Posterior vena cava (tissue), 2 donors: ENCODE measurements at places on chromosomes 7 and 10. TPM values are rescaled to one million over a fixed set of nuclear protein-coding genes. Genes with fewer than 3 reads are reported as not detected.
A peak's percentile ranks its signal among the peaks of the same experiment; 100 is the strongest.

ACSM6 gene
- total RNA-seq = not detected

VOPP1 gene
- total RNA-seq = 56.7 TPM

ZPBP gene
- not detected for total RNA-seq

EPHA1 gene
- total RNA-seq = not detected

SYCE1 gene
- total RNA-seq = 0.51 TPM

SORBS1 gene
- 1,390 TPM for total RNA-seq

ZWINT gene
- 1.9 TPM for total RNA-seq

A1CF gene
- not detected for total RNA-seq

INTS1 gene
- 55.1 TPM for total RNA-seq

MAGI2 gene
- total RNA-seq = 17.9 TPM

LAMB1 gene
- total RNA-seq = 176 TPM

DNA sequence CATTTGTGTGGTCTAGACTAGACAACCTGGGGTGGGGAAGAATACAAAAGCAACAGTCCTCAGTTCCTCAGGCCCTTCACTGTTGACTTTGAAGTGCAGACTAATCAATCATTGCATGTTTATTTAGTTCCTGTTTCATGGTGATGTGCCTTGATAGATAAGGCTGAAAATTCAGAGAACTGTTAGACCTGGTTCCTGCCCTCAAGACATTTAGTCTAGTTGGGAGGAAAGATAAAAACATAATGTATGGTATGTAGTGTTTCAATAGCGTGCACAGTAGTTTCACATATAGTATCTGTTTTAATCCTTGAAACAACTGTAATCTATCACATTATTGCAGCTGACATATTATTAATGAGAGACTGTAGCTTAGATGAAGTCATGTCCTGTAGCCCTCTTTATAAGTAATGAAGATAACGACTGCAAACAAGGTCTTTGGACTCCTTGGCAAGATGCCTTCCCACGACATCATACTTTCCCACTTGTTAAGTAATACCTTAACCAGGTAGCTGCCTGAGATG is 124.0 kb downstream of the CELF2 start:
- no peak for DNase-seq

- DNase-seq = no peak
Measured at GRCh38 chr10:133397938-133398337, 4.0 kb downstream of the MTG1 start.

DNA sequence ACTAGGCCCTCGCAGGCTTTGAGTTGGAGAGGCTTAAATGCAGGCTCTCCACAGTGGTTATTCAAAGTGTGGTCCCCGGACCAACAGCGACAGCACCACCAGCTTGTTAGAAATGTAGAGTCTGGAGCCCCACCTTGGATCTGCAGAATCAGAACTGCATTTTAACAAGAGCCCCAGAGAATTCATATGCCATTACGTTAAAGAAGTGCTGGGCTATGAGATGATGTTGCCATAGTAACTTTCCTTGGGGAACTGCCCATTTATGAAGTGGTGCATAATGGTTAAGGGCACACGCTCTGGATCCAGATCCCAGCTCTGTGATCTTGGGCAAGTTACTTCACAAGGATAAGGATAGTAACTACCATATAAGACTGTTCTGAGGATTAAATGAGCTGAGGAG is 48.9 kb downstream of the ZCCHC24 start:
- peak; percentile 11 for DNase-seq

- DNase-seq = no peak
Measured at GRCh38 chr10:77301305-77301730, 336.3 kb downstream of the KCNMA1 start.

DNA sequence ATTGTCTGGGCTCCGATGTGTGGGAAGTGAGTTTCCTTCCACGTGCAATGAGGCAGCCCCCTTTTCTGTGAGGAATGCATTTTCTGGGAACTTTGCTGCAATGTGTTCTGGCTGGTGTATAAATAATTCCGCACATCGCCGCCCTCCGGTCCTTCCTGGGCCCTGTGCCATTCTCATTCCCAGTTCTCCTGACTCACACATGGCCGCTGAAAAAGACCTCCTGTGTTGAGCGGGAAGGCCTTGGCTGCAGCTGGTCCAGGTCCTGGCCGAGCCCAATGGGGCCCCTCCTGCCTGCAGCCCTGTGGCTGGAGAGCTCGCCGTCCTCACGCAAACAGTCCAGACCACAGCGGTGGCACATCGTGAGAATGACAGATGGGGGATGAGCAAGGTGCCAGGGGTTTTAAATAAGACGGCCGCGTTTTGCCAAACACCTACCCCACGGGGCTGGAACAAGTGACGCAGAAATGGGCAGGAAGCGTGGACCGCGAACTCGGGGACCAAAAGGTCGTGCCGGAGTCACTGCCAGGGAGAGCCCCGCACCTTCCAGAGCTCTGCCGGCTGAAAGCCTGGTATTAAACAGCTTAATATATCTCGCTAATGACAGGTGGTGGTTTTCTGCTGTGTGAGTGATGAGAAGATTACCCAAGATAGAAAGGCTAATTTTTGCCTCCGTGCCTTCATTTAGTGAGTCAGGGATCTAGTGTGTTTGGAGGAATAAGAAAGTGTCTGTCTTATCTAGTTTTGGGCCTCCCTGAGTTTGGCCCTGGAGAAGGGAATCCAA is 37.0 kb downstream of the FAM20C start:
- peak; percentile 96 for DNase-seq

DNA sequence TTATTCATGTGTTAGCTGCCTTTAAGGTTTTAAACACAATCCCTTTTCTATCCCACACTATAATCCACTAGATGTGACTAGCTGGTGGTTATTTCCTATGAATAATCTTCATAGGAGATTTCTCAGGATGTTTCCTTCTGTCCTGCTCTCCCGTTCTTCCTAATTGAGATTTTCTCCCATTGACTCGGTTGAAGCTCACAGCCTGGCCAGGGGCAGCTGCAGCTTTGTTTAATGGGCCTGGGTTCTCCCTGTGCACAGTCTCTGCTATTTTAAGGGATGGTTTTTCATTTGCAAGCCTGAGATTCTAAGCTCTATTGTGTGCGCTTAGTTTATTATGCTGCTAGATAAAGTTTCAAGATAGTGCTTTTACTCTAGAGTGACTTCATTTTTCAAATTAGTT is 283.4 kb upstream of the AOAH start:
- DNase-seq = no peak

GRCh38 chr10:79403441-79404230 is 41.8 kb downstream of the ZCCHC24 start:
- DNase-seq = peak; percentile 83

DNA sequence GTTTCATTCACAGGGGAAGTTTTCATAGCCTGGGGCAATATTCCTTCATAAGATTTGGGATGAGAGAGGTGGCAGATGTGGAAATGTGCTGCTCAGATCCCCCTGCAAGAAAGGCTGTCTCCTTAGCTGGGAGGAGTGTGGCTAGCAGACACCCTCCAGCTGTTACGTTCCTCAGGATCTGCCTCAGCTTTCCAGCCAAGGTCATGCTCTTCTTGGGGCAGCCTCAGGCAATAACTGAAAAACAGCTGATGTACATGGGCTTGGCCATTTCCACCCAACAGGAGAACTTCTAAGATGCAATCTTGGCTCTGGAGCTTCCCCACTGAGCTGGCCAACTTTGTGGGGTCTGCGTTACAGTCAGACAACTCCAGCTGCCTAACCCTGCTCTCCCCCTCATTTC is 51.3 kb upstream of the SEPTIN7 start:
- DNase-seq = no peak

- DNase-seq = no peak
Measured at GRCh38 chr7:103499976-103500375, 54.0 kb upstream of the SLC26A5 start.

GRCh38 chr7:47325337-47325736 is 256.6 kb downstream of the TNS3 start:
- no peak for DNase-seq

- no peak for DNase-seq
Measured at GRCh38 chr10:51082857-51083256, 8.6 kb downstream of the PRKG1 start.

DNA sequence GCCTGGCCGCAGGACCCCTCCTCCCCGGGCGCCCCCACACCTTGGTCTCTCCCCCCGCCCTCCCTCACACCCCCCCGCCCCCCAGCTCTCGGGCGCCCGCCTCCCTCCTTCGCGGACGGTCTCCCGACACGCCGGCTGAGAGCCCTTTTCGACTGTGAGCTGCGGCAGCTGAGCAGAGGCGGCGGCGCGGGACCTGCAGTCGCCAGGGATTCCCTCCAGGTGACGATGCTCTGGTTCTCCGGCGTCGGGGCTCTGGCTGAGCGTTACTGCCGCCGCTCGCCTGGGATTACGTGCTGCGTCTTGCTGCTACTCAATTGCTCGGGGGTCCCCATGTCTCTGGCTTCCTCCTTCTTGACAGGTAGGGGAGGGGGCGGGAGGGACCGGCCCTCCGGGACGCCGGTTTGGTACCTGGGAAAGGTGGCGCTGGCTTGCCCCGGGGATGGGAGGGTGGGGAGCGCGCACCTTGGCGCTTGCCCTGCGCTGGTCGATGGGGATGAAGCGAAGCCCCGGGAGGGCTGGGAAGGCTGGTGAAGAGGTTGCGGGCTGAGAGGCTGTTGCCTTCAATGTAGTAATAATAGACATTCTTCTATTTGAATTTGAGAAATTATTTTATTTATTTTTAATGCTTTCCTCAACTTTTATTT is at the start of gene BMPER:
Gene BMPER (plus strand): TSS at position 151 of the 644 bp plus-strand sequence. CDS start 75 bp downstream, at position 226.
- DNase-seq = no peak

DNA sequence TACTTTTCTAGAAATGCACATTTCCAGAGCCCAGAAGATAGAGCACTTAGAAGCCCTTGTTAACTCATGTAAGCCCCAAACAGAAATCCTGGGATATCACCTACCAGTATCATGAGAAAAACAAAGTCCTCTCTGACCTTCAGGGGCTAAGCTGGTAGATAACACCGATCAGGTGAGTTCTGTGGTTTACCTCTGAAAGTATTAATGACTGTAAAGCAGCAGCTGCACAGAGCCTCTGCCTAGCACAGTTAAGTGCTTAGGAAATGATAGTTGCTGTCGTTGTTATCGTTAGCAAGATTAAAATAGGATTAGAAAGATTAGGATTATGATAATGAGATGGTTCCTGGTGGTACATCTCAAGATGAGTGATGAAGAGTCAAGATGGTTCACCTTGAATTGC is 64.9 kb downstream of the PLXNA4 start:
- no peak for DNase-seq

- no peak for DNase-seq
Measured at GRCh38 chr10:61628151-61628874, 34.4 kb upstream of the CABCOCO1 start.

- peak; percentile 22 for DNase-seq
Measured at GRCh38 chr7:159120540-159120919, 24.1 kb downstream of the VIPR2 start.

- DNase-seq = no peak
Measured at GRCh38 chr10:3270577-3271316, 98.2 kb upstream of the PITRM1 start.

GRCh38 chr10:73460897-73461296 is 27.5 kb upstream of the MSS51 start:
- DNase-seq = no peak

DNA sequence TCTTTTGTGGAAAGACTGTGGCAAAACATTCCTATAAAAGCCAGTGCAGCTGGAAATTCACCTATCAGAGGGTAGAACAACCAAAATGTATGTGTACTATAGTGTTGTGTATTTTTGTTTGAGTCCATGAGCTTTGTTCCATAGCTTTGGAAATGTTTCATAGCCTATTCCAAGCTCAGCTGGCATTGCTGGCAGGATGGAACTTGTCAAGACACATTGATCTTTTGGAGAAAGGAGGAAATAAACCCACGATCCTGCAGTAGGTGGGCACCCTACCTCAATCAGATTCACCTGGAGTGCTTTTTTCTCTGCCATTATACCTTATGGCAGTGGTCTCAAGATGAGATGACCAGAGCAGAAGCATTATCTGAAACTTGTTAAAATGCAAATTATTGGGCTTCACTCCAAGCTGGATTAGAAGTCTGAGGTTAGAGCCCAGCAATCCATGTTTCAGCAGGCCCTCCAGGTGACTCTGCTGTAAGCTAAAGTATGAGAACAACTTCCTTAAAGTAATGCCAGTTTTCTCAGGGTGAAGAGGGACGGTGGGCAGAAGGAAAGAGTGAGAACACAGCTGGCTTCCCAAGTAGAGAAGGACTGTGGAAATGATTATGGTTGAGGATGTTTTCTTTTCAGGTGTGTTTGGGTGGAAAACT is 30.3 kb upstream of the CDK1 start:
- no peak for DNase-seq

GRCh38 chr7:112485766-112486165 is 5.0 kb downstream of the LSMEM1 start:
- no peak for DNase-seq

- no peak for DNase-seq
Measured at GRCh38 chr10:7592627-7593026, 74.1 kb downstream of the ITIH5 start.

DNA sequence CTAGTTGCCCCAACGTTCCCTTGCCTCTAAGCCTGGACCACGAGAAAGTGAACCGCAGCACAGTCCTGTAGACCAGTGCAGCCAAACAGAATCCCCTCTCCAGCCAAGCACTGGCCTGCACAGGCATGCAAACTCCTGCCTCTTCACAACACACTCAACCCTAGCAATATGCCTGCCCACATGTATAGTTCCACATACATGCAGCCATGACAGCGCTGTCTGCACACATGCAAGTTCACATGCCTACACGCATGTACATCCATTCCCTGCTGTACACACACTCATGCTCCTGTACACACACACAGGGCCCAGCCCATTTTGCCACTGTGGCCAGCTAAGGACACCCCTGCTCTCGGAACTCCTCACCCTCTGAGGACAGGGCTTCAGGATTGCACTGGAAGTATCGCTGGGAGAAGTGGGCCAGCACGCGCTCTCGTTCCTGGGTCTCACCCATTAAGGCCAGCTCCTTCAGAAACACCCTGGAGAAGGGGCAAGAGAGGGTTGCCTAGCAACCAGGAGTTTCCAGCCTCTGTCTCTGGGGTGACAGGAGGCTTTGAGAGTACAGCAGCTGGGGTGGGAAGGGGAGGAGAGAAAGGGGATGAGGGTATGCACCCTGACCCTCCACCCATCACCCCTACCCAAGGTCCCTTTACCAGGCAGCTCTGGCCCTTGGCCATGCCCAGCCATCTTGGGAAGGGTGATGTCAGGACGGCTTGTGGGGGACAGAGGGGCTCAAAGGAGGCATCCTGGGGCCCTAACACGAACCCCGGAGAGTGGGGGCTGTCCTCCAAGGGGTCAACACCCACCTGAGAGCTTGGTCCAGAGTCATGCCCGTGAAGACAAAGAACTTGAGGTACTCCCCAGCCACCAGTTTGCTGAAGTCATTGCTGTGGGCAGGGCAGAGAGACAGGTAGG is 7.0 kb downstream of the PSD start:
- DNase-seq = no peak

- DNase-seq = no peak
Measured at GRCh38 chr7:122643250-122643649, 55.7 kb downstream of the RNF133 start.

DNA sequence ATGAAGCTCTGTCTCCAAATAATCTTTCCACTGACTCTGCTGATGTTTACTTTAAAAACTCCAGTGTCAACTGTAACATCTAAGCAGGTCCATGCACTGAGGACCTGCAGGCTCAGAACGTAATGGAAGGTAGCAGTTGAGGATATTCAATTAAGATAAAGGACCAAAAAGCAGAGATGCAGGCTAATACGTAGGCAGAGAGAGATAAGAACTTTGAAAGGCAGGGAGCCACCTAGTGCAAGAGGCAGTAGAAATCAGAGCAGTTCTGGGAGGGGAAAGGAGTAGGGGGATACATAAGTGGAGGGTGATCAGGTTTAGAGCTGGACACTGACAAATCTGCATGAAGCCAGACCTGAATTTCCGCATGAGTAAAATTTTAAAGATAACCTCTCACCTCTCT is 114.5 kb upstream of the POM121L12 start:
- no peak for DNase-seq

GRCh38 chr7:1554333-1555045 is 1.5 kb downstream of the TMEM184A start:
- DNase-seq = no peak
